ENCODE measurements at places on chromosomes 4 and X. TPM values are rescaled to one million over a fixed set of nuclear protein-coding genes. Genes with fewer than 3 reads are reported as not detected.

The RBM47 gene
- 0.60 TPM for total RNA-seq

The BST1 gene
- total RNA-seq: 0.60 TPM

The ZNF280C gene
- 5.0 TPM for total RNA-seq

The USP9X gene
- total RNA-seq: 38.0 TPM

The NLGN4X gene
- not detected for total RNA-seq

The RTL5 gene
- 0.08 TPM for total RNA-seq

All from activated CD8-positive, alpha-beta T cell treated with anti-CD3 and anti-CD28 coated beads, Interleukin-2, amount 10 ng/mL, durations not matched to agents 7 days and 5 days (primary cell).